HCT116 (cell line): ENCODE measurements at places on chromosomes 3 and 15. TPM values are rescaled to one million over a fixed set of nuclear protein-coding genes. Genes with fewer than 3 reads are reported as not detected.
A peak's percentile ranks its signal among the peaks of the same experiment; 100 is the strongest.

GRCh38 chr3:6862880-6863195, 1.9 kb downstream of the GRM7 start:
- no peaks in the 10 kb centered on the region for H3K4me1 ChIP-seq
- H3K36me3 ChIP-seq = no peaks in the 10 kb centered on the region
- H3K27me3 ChIP-seq = no peaks in the 10 kb centered on the region
- DNase-seq = no peak
- no peak overlapping the region for H3K27ac ChIP-seq
- no peak overlapping the region for H3K4me3 ChIP-seq

GRCh38 chr3:171711461-171712170, 98.7 kb downstream of the PLD1 start:
- no peak for DNase-seq
- H3K4me3 ChIP-seq = no peak overlapping the region
- no peaks in the 10 kb centered on the region; the same call in 1 of the 2 replicates for H3K4me1 ChIP-seq
- H3K27me3 ChIP-seq = no peaks in the 10 kb centered on the region

DNA sequence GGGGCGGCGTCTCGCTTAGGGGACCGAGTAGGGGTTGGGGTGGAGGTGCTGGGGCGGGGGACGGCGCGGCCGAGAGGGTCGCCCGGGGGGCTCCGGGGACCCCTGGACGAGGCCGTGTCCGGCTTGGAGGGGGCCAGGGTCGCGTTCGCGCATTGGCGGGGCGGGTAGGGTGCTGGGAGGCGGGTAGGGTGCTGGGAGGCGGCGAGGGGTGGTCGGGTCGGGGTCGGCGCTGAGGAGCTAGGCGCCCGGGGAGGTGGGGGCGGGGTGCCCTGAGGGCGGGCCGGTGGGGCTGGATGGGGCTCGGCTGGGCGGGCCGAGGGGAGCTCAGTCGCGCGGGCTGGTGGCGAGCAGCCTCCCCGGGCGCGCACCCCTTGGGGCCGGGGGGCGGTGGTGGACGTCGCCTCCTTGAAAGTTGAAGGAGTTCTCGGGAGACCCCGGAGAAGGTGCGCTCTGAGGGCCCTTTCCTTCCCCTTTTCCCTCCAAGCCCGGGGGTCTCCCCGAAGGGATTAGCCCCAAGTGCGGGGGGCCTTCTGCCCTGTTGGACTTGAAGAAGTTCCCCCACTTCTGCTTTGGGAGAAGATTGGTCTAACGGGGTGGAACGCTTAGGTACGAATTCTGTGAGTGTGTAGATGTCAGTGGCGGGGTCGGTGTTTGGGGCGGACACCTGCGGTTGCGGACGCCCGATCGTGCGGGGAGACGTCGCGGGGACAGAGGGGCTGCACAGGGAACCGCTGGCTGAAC, 543 bp downstream of the MEF2A start:
- peaks cover 3% of the 10 kb centered on the region; the same call in 1 of the 2 replicates for H3K27me3 ChIP-seq
- H3K36me3 ChIP-seq = no peaks in the 10 kb centered on the region
- no peak for DNase-seq
- peak overlapping the region; percentile 80 for H3K27ac ChIP-seq
- H3K4me1 ChIP-seq = peaks cover 15% of the 10 kb centered on the region

DNA sequence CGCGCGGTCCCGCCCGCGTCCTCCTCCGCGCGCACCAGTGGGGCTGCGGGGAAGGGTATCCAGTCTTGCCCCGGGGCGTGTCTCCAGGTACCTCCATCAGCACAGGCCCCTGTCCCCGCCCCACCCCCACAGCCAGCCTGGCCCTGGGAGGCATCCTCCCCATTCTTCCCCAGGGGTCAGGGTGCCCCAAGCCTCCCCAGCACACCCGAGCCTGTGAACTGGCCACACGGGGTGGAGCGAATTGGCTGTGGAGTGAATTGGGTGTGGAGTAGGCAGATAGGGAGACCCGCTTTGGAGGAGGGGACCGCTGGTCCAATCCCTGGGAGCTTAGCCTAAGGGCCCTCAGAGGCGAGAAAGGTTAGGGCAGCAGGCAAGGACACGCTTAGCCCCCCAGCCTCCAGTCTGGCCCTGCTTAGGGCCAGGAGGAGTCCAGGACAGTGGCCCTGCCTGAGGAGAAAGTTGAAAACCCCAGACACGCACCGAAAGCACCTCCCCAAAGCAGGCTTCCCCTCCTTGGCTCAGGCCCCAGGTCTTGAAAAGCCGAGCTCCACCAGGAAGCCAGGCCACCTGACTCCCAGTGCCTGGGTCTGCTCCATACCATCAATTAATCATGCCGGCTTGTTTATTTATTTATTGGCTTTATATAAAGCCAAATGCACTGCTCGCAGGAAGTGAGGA, 107.7 kb upstream of the SLC6A11 start:
- no peaks in the 10 kb centered on the region for H3K36me3 ChIP-seq
- DNase-seq = no peak
- H3K27ac ChIP-seq = no peak overlapping the region
- H3K4me1 ChIP-seq = peaks cover 6% of the 10 kb centered on the region
- no peak overlapping the region for H3K4me3 ChIP-seq

GRCh38 chr3:138833899-138834595, 681 bp downstream of the PIK3CB start:
- H3K4me3 ChIP-seq = peak overlapping the region; percentile 67
- H3K4me1 ChIP-seq = peaks cover 9% of the 10 kb centered on the region
- no peaks in the 10 kb centered on the region for H3K36me3 ChIP-seq

GRCh38 chr3:25582242-25582641, 82.5 kb downstream of the TOP2B start:
- no peak overlapping the region for H3K4me3 ChIP-seq
- H3K27ac ChIP-seq = no peak overlapping the region
- no peak for DNase-seq
- H3K36me3 ChIP-seq = no peaks in the 10 kb centered on the region
- peaks cover 10% of the 10 kb centered on the region; the same call in 1 of the 2 replicates for H3K4me1 ChIP-seq
- 0 out of 2 replicates have a peak, but pooled peaks cover 3% of the 10 kb centered on the region for H3K27me3 ChIP-seq

GRCh38 chr15:67884514-67885174, 44.8 kb upstream of the RNU6-1 start:
- no peaks in the 10 kb centered on the region for H3K36me3 ChIP-seq
- H3K27me3 ChIP-seq = no peaks in the 10 kb centered on the region
- peak overlapping the region; percentile 11; the same call in 1 of the 2 replicates for H3K27ac ChIP-seq
- no peak for DNase-seq

DNA sequence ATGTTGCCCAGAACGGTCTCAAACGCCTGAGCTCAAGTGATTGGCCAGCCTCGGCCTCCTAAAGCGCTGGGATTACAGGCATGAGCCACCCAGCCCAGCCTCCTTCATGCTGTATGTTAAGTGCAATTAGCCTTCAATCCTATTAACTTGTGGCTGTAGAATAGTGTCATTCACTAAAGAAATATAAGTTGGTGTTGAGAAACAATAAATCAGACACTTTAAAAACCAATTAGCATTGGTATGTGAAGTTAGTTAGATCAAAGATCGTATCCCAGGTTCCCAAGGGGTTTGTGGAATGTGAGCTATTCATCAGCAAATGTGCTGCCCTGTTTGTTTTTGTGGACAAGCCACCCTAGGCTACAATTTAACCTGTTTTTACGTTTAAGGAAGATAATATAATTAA, 11.0 kb upstream of the PIK3CB start:
- H3K4me3 ChIP-seq = no peak overlapping the region
- H3K36me3 ChIP-seq = no peaks in the 10 kb centered on the region
- H3K4me1 ChIP-seq = no peaks in the 10 kb centered on the region
- no peak overlapping the region for H3K27ac ChIP-seq
- no peak for DNase-seq

- no peaks in the 10 kb centered on the region for H3K36me3 ChIP-seq
- DNase-seq = no peak
- no peaks in the 10 kb centered on the region for H3K4me1 ChIP-seq
- H3K27ac ChIP-seq = no peak overlapping the region
- H3K4me3 ChIP-seq = no peak overlapping the region
Observed at GRCh38 chr15:85963262-85963760, 116.4 kb upstream of the AGBL1 start.

DNA sequence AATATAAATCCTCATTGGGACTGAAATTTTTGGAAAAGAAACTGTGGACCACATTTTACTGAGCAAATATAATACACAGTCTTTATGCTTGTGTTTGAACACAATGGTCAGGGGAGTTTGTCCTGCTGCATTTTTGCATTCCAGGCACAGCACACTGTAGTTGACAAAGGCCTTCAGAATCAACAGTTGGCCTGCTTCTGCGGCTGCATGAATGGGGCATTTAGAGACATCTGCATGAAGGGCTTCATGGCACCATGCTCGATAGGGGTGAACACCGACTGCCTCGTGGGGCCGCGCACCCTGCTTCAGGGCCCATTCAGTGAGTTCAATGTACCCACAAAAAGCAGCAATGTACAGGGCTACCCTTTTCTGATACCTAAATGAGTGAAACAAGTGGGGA, 15.4 kb upstream of the COMMD2 start:
- no peak for DNase-seq
- H3K27ac ChIP-seq = no peak overlapping the region

DNA sequence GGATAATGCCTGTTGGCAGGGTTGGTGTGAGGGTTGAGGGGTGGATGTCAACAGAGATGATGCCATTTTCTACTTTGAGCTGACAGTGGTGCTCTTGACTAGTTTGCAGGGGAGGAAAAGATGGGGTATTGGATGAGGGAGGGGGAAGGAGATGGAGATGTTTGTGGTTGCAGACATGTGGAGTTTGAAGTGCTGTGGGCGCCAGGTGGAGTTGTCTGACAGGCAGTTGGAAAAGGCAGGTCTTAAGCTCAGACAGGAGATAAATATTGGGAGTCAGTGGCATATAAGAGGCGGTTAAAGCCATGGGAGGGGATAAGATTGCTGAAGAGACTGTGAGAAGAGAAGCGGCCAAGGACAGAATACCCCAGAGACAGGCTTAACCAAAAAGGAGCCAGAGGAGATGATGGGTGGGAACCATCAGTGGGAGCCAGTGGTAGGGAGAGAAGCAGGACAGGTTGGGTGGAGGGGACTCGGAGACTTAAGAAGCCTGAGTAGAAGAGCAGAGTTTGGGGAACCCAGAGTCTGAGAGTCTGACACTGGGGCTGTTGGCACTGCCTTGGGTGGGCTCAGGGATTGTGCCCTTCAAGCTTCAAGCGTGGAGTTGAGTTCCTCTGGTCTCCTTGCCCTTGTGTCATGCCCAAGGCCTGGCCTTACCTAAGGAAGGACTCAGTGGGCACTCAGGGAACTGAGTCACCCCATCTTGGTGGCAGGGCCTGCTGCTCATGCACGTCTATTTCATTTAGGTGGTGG, 13.9 kb downstream of the COPG1 start:
- no peak overlapping the region for H3K27ac ChIP-seq
- no peak overlapping the region for H3K4me3 ChIP-seq
- H3K36me3 ChIP-seq = peaks cover 41% of the 10 kb centered on the region
- no peak for DNase-seq

DNA sequence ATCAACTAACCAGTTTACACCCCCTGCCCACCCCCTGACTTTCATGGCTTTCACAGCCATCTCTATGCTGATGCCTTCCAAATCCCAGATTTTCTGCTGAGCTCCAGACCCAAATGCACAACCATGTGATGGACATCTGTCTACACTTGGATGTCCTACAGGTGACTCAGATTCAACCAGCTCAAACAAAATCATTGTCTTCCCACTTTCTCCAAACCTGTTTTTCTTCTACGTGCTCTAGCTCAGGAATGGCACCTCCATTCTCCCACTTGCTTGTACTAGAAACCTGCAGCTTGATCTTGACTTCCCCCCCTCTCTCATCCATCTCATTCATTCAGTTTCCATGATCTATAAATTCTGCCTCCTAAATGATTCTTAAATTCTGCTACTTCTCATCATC, 34.1 kb upstream of the RARRES1 start:
- no peaks in the 10 kb centered on the region for H3K27me3 ChIP-seq
- no peak for DNase-seq
- no peak overlapping the region for H3K27ac ChIP-seq
- H3K4me3 ChIP-seq = no peak overlapping the region

DNA sequence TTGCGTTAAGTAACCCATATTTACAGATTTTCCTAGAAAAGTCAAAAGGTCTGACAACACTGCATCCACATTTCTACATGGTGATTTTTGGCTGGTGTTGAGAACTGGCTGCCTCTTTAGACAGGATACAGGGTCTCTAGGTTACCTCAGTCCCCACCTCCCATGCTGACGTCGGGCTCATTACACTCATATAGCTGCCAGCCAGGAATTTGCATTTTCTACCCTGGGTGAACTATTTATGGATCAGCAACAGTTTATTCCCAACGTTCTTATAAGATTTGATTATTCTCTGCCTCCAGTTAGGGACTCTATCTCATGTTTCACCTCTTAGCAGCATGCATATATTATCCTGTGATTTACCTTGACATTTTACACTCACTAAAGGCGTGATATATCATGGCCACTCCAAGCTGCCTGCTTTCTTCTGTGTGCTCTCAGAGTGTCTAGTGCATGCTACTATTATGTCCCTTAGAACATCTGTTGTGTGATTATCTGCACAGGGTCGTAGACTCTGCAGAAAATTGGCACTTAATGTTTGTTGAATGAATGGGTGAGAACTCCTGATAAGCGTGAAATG, 49.0 kb downstream of the CLDN11 start:
- no peaks in the 10 kb centered on the region for H3K4me1 ChIP-seq
- H3K27me3 ChIP-seq = no peaks in the 10 kb centered on the region
- no peak for DNase-seq

DNA sequence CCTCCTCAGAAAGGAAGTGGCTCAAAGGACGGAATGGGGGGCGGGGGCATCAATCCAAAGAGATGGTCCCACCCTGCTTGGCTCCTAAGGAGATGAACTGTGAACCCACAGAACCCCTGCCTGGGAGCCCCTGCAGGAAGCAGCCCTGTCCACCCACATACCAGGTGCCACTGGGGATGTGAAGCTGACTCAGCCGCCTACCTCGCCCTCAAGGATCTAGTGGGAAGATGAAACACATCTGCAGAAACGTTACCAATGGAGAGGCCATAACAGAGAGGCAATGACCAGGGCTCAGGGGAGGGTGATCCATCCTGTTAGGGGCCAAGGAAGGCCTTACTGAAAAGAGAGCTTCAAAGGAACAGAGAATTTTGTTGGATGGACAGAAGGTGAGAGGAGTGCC, 35.1 kb downstream of the EAF1 start:
- no peak overlapping the region for H3K27ac ChIP-seq
- no peak overlapping the region for H3K4me3 ChIP-seq
- H3K27me3 ChIP-seq = no peaks in the 10 kb centered on the region
- no peaks in the 10 kb centered on the region for H3K4me1 ChIP-seq

GRCh38 chr3:50615190-50615589, 1.8 kb upstream of the MAPKAPK3 start:
- H3K36me3 ChIP-seq = no peaks in the 10 kb centered on the region
- no peaks in the 10 kb centered on the region for H3K27me3 ChIP-seq
- H3K4me1 ChIP-seq = peaks cover 14% of the 10 kb centered on the region

- H3K27ac ChIP-seq = no peak overlapping the region
- no peaks in the 10 kb centered on the region for H3K36me3 ChIP-seq
- H3K4me1 ChIP-seq = peaks cover 12% of the 10 kb centered on the region
- DNase-seq = no peak
- no peaks in the 10 kb centered on the region for H3K27me3 ChIP-seq
Observed at GRCh38 chr3:13188181-13188779, 115.1 kb upstream of the IQSEC1 start.

Gene AHSG
- 1.6 TPM for total RNA-seq

Gene GOLGA6A
- 0.39 TPM for total RNA-seq

Gene SIDT1
- total RNA-seq = not detected

Gene GNAT1
- total RNA-seq = not detected

Gene SPINK8
- not detected for total RNA-seq
